Kidney epithelial cell (primary cell): ENCODE measurements at places on chromosomes 6 and 20.

- no peak for DNase-seq
These were observed 359.1 kb downstream of the QKI start for GRCh38 chr6:163773646-163774045.

GRCh38 chr6:16505711-16506357, 255.4 kb downstream of the ATXN1 start:
- no peak for DNase-seq

- no peak for DNase-seq
These were observed 26.2 kb downstream of the CCN2 start for GRCh38 chr6:131924881-131925474.

GRCh38 chr20:8515810-8516435, 383.9 kb downstream of the PLCB1 start:
- no peak for DNase-seq

DNA sequence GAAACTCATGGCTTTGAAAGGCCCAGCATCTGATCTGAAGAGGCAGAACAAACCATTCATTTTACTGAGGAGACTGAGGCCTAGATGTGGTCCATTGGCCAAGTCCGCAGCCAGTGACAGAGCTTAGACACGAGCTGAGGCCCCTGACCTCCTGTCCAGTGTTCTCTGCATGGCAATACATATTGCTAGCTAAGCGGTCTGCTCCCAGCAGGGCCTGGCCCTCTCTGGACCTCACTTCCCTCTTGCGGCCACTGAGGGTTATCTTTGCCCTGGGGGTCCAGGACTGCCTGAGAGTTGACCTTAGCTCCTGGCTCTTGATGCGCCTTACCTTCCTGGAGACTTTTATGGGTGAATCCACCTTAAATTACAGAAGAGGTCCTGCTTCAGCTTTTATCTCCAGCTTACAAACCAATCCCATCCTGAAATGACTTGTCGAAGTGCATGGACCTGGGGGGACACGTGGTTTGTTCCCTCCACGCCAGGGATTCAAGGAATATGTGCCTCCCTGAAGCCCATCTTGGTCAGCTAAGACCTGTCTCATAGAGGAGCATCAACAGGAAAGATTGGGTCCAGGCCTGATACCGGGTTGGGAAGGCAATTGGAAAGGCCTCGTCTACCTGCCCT, 75.6 kb downstream of the CNBD2 start:
- no peak for DNase-seq

DNA sequence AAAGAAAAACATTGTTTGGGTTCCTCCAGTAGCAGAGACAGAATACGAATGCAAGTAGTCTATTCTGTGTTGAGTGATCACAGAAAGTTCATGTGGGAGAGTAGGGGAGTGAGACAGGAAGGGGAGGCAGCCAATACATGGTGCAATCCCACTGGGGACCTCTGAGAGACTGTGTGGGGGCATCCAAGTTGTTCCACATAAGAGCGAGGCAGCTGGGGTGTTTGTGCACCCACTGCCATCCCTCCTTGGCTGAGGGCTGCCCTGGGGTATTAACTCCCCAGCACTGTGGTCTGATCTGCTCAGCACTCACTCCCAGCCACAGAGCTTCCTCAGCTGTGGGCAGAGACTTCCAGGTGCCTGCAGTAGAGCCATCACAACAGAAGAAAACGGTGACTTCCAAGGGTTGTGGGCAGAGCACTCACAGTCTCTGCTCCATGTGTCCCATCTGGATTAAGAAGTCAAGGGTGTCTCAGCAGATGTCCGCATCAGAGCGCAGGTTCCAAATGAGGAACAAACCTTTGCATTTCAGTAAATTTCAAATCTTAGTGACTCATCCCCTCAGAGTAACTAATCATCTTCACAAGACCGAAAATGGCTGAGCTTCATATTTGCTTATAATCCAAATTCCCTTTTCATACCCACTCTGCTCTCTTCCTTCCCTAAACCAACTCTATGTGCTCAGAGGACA, 101.9 kb upstream of the NAA20 start:
- no peak for DNase-seq

DNA sequence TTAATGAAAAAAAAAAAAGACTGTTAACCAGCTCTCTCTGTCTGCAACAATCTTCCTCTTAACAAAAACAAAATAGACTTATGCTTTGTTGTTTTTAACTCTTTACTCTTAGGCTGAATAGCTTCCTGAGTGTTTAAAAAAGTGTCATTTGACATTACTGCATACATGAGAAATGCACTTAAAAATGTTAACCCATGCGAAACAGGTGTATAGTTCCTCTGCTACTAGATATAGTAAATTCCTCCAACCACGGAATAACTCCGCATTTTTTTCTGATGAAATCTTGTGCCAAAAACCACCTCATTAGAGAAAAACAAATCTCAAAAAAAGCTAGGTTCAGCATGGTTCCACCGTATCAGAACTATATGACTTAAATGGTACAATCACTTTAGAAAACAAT, 426.0 kb downstream of the ADGRB3 start:
- peak; percentile 39 for DNase-seq

DNA sequence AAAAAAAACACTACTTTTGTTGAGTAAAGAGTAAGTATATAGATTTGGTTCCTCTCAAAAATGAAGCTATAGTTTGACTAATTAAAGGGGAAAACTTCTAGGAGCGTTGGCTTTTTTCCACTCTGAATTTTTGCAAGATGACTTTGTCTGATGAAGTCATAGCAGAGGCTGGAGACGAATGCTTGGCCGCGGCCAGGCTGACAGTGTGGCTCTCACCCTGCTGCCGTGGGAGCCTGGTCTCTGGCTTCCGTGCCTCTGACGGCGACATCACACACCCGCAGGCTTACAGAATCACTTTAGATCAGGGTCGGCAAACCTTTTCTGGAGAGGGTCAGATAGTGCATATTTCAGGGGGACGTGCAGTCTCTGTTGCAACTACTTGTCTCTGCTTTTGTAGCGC, 145.0 kb downstream of the PHACTR3 start:
- no peak for DNase-seq

DNA sequence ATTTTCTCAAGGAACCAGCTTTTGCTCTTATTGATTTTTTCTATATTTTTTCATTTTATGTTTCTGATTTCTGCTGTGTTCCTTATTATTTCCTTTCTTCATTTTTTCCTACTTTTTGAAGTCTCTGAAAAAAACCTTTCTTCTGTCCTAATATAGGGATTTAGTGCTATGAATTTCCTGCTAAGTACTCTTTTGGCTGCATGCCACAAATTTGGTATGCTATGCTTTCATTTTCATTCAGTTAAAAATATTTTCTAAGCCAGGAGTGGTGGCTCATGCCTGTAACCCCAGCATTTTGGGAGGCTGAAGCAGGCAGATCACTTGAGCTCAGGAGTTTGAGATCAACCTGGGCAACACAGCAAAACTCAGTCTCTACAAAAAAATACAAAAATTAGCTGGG, 30.6 kb downstream of the SIRPD start:
- DNase-seq = no peak

DNA sequence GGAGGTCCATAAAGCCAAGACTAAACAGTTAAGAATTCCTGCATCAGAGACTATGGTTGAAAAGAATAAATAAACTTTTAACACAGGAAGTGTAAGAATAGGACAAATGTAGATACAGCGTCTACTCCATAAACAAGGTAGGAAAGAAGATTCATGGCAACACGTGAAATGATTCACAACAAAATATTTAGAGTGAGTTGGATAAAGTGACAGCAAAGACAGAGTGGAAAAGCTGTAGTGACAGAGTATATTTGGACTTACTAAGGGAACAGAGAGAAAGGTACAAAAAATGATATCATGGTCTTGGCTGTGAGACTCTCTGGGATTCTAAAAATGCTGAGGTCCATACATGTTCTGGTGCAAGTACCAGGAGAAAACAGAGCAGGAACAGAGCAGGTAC, 21.9 kb upstream of the KIAA0408 start:
- DNase-seq = no peak

DNA sequence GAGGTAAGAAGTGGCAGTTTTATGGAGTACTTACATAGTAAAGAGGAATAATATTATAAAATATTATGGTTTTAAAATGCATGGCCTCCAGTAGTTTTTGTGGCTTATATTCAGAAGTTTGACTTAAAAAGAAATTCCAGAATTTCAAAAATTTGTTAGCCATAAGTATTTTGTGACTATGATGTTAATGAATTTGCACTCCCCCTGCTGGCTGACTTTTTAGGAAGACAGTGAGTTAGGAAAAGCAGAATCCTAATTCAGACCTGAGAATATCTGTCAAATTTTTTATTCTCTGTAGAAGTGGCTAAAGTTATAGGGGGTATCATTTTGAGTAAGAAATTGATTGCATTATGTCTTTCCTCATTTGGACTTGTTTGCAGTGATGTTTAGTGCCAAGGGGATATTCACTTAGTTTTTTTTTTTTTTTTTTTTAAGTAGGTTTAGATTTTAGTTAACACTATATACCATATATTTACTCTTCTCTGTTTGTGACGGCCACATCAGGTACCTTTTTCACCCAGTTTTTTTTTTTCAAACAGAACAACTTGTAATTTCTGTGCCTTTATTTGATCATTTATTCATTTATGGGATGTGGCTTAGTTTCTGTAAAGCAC, 40.8 kb downstream of the ZFAND3 start:
- no peak for DNase-seq

DNA sequence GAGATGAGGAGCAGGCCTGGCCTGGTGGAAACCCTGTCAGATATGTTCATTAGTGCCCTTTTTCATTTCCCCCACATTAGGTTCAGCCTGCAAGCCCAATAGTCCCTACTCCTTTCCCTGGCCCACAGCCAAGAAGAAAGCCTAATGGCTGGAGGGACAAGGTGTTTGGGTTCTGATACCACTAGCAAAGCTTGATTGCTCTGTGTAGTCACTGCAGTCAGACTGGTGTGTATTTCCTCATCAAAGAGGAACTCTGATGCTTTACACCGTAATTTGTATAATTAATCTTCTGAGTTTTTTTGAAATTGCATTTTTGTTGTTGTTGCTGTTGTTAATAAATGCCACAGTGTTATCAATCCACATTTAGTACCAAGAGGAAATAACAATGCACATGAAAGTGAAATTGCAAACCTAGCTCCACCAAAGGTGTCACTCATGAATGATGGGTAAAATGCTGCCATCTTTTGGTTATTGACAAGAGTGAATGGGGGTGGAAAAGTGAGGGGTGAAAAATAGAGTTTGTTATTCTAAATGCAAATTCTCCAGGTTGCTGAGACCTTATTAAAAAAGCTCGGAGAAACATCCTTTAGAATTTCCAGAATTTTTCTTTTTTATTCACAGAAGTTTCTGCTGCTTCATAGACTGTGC, 320.2 kb upstream of the POU3F2 start:
- no peak for DNase-seq

DNA sequence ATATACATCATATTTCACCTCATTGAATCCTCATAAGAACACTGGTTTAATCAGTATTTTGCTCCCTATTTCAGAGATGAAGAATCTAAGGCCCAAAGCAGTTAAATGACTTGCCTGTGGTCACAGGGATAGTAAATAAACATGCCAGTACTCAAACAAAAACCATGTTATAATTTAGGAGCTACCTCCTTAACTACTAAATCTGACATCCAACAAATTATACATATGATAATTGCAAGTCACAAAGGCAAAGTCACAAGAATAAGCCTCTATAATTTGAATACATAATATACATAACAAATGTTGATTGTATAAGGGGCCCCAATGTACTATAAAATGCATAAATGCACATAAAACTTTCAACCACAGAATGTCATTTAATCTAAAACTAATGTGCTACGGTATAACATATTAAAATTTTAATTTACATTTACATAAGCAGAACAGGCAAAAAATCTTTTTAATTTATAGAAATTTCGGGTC, 157.4 kb upstream of the SLC22A16 start:
- DNase-seq = no peak

- no peak for DNase-seq
These were observed 94.6 kb upstream of the SUPT3H start for GRCh38 chr6:45472382-45472781.

- DNase-seq = no peak
These were observed 170.6 kb downstream of the TRMT11 start for GRCh38 chr6:126156973-126157372.

DNA sequence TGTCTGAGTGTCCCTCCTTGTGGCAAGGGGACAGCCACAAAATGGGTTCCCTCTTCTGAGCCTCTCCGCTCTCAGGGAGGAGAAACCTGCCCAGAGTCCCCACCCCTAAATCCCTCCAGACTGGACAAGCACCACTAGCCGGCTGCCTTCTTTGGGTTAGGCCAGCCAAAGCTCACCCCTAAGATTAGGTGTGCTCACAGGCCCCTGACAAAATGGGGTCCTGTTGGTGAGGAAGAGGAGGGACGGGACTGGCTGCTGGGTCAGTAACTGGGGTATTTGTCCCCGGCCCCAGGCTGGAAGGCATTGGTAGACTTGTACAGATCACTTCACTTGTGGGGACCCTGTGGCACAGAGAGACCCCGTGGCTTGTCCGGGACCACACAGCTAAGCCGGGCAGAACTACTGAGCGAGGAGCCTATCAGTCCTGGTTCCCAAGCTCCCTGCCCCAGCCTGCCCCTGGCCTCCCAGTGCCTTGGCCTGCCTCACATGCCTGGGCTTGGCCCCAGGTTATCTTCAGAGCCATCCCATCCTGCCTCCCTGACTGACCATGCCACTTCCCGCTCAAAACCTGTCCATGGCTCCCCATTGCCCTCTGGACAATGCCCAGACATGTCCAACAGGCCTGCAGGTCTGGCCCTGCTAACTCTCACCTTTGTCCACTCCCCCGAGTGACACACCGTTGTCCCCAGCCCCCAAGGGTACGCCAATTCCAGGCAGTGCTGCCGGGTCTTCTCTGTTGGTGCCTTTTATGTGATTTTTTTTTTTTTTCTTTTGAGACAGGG, 10.5 kb upstream of the AVP start:
- DNase-seq = no peak

GRCh38 chr6:72140795-72141194, 254.4 kb downstream of the RIMS1 start:
- DNase-seq = no peak

DNA sequence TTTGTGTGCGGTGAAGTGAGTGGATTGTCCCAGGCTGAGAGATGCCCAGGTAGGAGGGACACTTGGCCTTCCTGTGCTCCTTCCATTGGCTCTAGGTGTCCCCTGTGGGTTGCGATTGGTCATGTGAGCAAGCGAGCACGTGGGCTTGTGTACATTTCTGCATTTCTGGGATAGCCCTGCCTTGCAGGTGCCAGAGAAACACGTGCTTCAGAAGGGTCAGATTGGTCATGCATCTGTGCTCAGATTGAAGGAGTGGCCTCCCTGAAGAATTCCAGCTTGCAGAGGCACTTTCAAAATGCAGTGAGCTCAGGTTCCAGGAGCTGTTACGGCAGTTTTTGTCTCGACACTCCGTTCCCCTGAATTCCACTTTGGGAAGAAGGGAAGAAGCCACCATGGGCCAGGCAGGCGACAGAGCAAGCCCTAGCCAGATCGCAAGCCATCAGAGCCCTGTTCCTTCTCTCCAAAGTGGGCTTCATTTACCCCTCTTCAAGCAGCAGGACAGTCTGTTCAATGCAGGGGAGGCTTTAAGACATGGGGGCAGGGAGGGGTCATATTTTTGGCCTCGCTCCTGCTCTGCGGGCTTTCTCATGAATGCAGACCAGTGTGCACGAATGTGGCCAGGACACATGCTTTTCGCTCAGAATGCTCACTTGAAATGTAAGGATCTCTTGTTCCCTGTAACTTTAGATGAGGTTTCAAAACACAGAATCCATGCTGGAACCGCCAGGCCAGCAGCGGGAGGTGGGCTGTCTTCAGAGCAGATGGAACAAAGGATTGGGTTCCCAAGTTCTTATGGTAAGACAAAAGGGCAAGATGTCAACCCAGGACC, 78.6 kb upstream of the AKAP12 start:
- DNase-seq = peak; percentile 79
